NCI-H345 (cell line): ENCODE measurements at places on chromosomes 5 and 9.

GRCh38 chr5:164098531-164098930, 593.1 kb downstream of the MAT2B start:
- no peak for DNase-seq

- DNase-seq = no peak
Observed at GRCh38 chr9:80449513-80449912, 877.7 kb downstream of the TLE4 start.

DNA sequence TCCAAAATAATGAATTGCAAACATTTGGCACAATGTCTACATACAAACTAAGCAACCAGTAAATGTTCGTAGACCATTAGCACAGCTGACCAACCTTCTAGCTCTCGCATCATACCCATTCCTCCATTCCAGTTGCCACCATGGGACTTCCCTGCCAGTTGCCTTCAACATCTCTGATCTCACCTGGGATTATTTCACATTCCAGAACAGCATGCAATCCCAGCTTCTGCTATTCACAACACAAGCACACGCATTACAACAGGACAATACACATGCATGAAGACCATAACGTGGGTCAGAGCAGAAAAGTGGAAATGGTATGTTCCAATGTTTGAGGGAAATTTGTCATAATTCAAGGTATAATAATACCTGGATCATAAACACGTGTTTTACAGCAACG, 848.2 kb upstream of the DMAC1 start:
- DNase-seq = no peak

DNA sequence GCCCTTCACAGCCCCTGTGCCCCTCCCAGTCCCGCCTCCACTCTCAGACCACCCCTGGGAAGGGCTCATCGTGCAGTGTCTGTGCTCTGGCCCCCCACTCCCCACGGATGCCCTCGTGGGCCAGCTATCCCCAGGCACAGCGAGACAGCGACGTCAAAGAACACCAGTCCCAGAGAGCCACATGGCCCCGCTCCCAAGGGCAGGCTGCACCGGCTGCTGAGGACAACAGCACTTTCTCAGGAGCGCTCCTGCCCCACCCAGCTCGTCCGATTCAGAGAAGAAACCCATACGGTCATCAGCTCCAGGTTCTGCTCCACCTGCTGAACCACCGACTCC, 4.8 kb upstream of the SNAPC4 start:
- DNase-seq = no peak

DNA sequence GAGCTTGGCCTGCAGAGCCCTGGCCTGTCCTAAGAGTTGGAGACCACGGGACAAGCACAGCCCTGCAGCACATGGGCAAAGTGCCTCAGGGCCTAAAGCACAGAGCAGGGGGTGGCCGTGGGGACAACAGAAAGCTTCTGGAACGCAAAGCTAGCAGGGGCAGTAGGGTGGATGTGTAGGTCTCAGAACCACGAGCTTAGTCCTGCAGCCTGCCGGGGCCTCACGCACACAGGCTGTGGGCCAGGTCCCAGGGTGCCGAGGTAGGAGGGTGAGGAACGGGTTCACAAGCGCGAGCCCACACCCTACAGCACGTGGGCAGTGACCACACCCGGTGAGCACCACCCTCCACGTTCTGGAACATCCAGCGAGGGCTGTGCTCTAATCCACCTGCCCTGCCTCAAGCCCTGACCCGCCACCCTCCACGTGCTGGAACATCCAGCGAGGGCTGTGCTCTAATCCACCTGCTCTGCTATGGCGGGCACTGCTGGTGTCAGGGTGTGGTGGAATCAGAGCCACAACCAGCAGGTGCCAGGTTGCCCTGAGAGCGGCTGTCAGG, 9.3 kb downstream of the CLPTM1L start:
- DNase-seq = no peak

GRCh38 chr9:8070779-8071444, 271.3 kb upstream of the DMAC1 start:
- no peak for DNase-seq
